Chondrocyte (in vitro differentiated cells): ENCODE measurements at places on chromosomes 12 and 14.

- H3K4me1 ChIP-seq: peaks cover 50% of the 10 kb centered on the region
- peak overlapping the region; percentile 55 for H3K27ac ChIP-seq
- H3K36me3 ChIP-seq: no peaks in the 10 kb centered on the region
- no peak overlapping the region for H3K4me3 ChIP-seq
- DNase-seq: no peak
Measured at GRCh38 chr14:93319494-93319893, 13.3 kb downstream of the BTBD7 start.

- no peak for DNase-seq
- no peaks in the 10 kb centered on the region for H3K36me3 ChIP-seq
- peaks cover 6% of the 10 kb centered on the region for H3K27me3 ChIP-seq
- H3K4me1 ChIP-seq: no peaks in the 10 kb centered on the region
Measured at GRCh38 chr14:69539631-69540410, 34.9 kb downstream of the CCDC177 start.

- peaks cover 4% of the 10 kb centered on the region for H3K27me3 ChIP-seq
- H3K4me1 ChIP-seq: no peaks in the 10 kb centered on the region
- no peak overlapping the region for H3K27ac ChIP-seq
- DNase-seq: peak; percentile 11
Measured at GRCh38 chr12:128844031-128844635, 9.1 kb upstream of the GLT1D1 start.

GRCh38 chr12:119178544-119179334 lies at the start of gene HSPB8:
HSPB8 (plus strand) TSS chr12:119178931; CDS start chr12:119179313, 382 bp downstream.
- H3K27me3 ChIP-seq: no peaks in the 10 kb centered on the region
- peak within 1 kb of the TSS; percentile 90 for H3K4me3 ChIP-seq
- no peak for DNase-seq
- peaks cover 1% of the 10 kb centered on the region for H3K36me3 ChIP-seq
- H3K27ac ChIP-seq: peak within 1 kb of the TSS; percentile 98
- peaks cover 68% of the 10 kb centered on the region for H3K4me1 ChIP-seq

DNA sequence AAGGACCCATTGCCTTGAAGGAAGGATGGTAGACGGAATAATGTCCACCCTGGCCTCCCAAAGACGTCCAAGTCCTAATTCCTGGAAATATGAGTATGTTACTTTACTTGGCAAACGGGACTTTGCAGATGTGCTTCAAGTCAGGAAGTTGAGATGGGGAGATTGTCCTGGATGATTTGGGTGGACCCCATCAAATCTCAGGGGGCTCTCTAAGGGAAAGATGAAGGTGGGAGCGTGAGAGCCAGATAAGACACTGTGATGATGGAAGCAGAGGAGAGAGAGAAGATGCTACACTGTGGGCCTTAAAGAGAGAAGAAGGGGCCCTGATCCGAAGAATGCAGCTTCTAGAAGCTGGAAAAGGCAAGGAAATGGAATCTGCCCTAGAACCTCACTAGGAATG lies 29.6 kb upstream of the LTA4H start:
- H3K27ac ChIP-seq: no peak overlapping the region
- DNase-seq: no peak
- no peaks in the 10 kb centered on the region for H3K27me3 ChIP-seq
- H3K36me3 ChIP-seq: no peaks in the 10 kb centered on the region

DNA sequence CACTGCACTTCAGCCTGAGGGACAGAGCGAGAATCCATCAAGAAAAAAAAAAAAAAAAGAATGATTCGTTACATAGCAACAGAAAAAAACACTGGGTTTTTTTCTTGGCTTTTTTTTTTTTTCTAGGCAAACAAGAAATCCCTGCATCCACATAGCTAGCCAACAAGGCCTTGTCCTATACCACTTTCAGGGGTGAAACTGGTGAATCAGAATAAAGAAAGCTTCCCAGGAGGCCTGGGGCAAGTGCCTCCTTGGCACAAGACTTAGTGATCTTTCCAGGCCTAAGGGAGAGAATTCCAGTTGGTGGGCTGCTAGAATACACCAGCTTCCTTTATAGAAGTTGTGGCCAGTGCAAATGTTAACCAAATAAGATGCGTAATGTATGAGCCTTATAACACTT lies 90.0 kb downstream of the VCPKMT start:
- peaks cover 36% of the 10 kb centered on the region for H3K4me1 ChIP-seq
- no peak overlapping the region for H3K4me3 ChIP-seq
- no peaks in the 10 kb centered on the region for H3K27me3 ChIP-seq
- peaks cover 2% of the 10 kb centered on the region for H3K36me3 ChIP-seq
- no peak overlapping the region for H3K27ac ChIP-seq
- DNase-seq: no peak

DNA sequence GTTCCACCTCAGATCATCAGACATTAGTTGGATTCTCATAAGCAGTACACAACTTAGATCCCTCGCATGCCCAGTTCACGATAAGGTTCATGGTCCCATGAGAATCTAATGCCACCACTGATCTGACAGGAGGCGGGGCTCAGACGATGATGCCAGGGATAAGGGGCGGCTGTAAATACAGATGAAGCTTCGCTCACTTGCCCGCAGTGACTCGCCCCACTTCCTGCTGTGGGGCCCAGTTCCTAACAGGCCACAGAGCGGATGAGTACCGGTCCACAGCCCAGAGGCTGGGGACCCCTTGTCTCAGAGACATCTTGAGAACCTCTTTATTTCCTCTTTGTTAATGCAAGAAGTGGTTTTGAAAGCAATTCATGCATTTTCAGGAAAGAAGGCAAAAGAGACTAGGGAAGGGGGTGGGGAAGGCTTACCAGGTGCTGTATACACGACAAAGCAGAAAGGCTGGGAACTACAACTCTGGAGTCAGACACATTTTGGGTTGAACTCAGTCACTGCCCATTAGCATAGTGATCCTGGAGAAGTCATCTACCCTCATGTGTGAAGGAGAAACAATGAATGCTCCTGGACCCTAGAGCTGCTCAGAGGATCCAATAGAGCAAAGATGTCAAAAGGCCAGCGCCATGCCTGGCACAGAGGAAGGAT lies 68.7 kb downstream of the EID3 start:
- DNase-seq: no peak
- H3K27ac ChIP-seq: no peak overlapping the region
- peaks cover 7% of the 10 kb centered on the region for H3K36me3 ChIP-seq
- peaks cover 17% of the 10 kb centered on the region for H3K4me1 ChIP-seq

DNA sequence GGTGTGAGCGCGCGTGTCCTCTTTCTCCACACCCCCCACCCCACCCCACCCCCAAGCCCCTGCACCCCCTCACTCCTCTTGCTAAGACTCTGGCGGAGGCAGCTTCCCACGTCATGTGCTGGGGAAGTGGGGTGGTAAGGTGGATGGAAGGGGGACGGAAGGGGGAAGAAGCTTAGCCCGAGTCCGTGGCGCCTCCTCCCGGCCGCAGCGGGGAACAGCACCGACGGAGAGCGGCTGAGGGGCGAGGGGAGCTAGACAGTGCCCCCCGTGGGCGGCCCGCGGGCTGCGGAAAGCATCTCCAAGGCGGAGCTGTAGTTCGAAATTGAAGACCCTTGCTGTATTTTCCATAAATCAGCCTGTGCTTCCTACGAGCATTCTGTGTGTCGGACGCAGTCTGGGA lies 588 bp upstream of the GRIN2B start:
- H3K27me3 ChIP-seq: peaks cover 70% of the 10 kb centered on the region
- no peak overlapping the region for H3K27ac ChIP-seq
- H3K4me3 ChIP-seq: no peak overlapping the region

DNA sequence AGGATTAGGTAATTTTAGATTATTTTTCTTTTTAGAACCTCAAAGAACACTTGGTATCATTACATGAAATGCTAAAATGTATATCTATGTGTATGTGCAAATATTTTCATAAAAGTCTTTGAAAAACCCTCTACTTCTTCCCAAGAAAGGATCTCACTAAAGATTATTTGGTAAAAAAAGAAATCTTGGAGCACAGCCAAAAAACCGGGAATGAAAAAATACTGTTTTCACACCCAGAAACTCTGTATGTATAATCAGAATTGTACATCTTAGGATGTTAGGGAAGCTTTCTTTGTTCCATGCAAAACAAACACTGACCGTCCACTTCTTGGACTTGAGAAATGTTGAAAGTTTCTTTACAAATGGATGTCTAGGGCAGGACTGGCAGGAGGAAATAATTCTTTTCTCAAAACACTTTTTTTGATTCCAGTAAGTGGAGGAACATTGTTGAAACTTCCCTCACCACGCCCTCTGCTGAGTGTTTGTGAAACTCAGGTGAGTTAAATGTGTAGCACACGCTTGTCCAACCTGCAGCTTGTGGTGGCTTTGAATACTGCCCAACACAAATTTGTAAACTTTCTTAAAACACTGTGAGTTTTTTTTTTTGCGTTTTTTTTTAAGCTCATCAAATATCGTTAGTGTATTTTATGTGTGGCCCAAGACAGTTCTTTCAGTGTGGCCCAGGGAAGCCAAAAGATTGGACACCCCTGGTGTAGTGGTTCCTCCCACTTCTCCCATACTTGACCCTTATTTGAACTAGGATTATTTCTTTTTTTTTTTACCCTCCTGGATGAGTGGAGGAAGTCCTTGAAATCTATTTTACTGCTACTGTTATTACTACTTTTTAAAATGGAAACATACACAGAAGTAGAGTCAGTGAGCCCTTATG lies 26.6 kb downstream of the FBXO34 start:
- H3K36me3 ChIP-seq: peaks cover 3% of the 10 kb centered on the region
- no peaks in the 10 kb centered on the region for H3K27me3 ChIP-seq
- DNase-seq: no peak
- H3K4me1 ChIP-seq: peaks cover 32% of the 10 kb centered on the region

- no peaks in the 10 kb centered on the region for H3K27me3 ChIP-seq
- DNase-seq: peak; percentile 84
- no peaks in the 10 kb centered on the region for H3K36me3 ChIP-seq
- peak overlapping the region; percentile 12 for H3K27ac ChIP-seq
- H3K4me3 ChIP-seq: no peak overlapping the region
Measured at GRCh38 chr14:89455412-89455811, 38.4 kb upstream of the FOXN3 start.

- peaks cover 54% of the 10 kb centered on the region for H3K27me3 ChIP-seq
- DNase-seq: no peak
- H3K4me3 ChIP-seq: peak overlapping the region; percentile 76
Measured at GRCh38 chr12:116880817-116881324, 370 bp downstream of the HRK start.

DNA sequence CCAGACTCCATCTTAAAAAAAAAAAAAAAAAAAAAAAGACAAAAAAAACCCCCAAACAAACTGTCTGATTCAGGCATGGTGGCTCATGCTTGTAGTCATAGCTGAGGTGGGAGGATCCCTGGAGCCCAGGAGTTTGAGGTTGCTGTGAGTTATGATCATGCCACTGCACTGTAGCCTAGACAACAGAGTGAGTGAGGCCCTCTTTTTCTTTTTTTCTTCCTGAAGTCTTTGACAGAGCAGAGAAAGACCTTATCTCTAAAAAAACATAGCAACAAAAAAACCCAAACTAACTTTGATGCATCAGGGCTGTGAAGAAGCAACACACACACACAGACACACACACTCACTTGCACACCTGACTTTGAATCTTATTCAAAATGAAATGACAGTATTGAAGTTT lies 7.7 kb upstream of the AMN1 start:
- peak overlapping the region; percentile 4 for H3K27ac ChIP-seq
- no peaks in the 10 kb centered on the region for H3K36me3 ChIP-seq

DNA sequence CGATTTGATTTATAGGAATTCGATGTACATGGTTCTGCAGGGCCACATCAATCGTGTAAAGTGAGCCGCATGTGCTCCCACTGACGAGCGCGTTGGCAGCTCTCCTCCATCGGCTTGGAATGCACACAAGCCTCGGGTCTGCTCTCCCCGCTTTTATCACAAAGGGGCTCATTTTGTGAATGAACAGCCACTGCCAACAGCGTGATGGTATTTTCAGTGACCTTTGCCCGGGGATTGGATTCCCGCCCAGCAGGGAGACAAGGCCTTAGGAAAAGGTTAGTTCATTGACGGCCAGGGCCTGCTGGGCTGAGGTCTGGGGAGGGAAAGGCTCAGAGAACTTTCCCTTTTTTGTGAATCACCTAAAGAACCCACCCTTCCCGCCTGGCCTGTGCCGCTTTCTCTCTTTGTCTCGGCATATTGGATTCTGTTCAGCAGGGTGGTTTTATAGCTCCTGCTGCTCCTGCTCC lies 232.1 kb downstream of the MSRB3 start:
- no peaks in the 10 kb centered on the region for H3K36me3 ChIP-seq
- no peak overlapping the region for H3K27ac ChIP-seq

DNA sequence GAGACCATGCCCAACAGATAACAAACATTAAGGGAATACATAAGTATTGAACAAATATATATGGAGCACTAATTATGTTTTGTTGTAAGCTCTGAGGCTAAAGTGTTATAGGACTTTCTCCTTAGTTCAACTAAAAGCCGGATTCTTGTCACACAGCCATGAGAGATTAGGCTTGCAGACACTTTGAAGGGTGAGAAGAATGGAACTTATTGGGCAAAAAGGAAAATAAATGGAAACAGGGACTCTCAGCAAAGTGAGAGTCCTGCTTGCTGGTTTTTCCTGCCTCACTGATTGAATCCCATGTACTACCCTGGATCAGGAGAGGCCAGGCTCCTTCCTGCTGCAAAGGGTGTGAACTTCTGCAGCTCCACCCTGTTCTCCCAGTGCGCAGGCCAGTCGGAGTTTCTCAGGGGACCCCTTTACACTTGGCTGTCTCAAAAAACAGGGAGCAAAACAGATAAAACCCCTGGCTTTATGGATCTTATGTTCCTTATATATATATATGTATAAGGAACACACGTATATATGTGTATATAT lies 77.1 kb upstream of the FUT8 start:
- no peaks in the 10 kb centered on the region for H3K36me3 ChIP-seq
- DNase-seq: no peak
- H3K4me1 ChIP-seq: peaks cover 13% of the 10 kb centered on the region
- no peak overlapping the region for H3K27ac ChIP-seq

GRCh38 chr12:1864867-1865266 lies 44.5 kb downstream of the LRTM2 start:
- no peak overlapping the region for H3K4me3 ChIP-seq
- no peak for DNase-seq

DNA sequence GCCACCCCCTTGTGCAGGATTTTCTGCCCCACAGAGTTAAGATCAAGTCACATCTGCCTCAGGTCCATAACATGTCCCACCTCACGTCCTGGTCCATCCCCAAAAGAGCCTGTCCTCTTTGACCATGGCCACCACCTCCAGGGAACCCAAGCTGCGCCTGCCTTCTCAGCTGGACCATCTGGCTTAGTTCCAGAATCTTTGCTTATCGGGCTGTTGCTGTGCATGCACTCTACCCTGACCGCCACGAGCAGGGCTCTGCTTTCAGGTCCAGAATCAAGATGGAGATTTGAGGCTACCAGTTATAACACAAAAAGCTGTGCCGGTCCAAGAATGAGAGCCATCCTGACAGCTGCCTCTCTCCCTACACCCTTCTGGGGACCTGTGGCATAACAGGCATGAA lies 326.7 kb downstream of the DPF3 start:
- no peaks in the 10 kb centered on the region for H3K36me3 ChIP-seq
- no peaks in the 10 kb centered on the region for H3K4me1 ChIP-seq
- DNase-seq: no peak
- no peaks in the 10 kb centered on the region for H3K27me3 ChIP-seq
- no peak overlapping the region for H3K4me3 ChIP-seq
